Left ventricle myocardium superior (tissue), 1 donor: ENCODE measurements at places on chromosomes 11 and 22.
A peak's percentile ranks its signal among the peaks of the same experiment; 100 is the strongest.

- peak; percentile 85 for DNase-seq
Observed at GRCh38 chr11:113014262-113015097, 53.3 kb downstream of the NCAM1 start.

- DNase-seq = peak; percentile 59
Observed at GRCh38 chr22:46941968-46942798, 179.7 kb downstream of the TBC1D22A start.

DNA sequence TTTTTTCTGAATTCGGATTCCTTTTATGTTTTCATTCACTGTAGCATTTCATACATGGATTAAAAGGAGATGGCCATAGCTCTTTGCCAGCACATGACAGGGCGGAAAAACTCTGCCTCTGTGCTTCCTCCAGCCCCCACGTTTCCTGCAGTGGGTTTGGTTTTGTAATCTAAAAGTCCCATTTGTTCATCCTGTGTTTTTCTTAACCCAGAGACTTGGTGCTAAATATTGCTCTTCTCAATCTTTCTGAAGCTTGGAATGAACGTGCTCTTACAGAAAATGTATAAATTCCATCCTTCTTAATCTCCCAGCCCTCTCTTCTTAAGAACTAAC is 89.9 kb downstream of the PPP6R3 start:
- DNase-seq = no peak

GRCh38 chr11:33747979-33748378 is 11.8 kb upstream of the CD59 start:
- no peak for DNase-seq

DNA sequence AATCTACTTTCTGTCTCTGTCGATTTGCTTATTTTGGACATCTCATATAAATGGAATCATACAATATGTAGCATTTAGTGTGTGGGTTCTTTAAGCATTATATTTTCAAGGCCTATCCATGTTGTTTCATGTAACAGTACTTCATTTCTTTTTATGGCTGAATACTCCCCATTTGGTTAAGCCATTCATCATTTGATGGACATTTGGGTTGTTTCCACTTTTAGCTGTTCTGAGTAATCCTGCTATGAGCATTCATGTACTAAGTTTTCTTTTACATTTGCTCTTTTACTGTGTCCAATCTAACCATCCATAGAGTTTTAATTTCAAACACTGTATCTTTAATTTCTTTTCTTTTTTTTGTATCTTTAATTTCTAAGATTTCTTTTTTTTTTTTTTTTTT is 55.6 kb upstream of the SPTBN2 start:
- no peak for DNase-seq

DNA sequence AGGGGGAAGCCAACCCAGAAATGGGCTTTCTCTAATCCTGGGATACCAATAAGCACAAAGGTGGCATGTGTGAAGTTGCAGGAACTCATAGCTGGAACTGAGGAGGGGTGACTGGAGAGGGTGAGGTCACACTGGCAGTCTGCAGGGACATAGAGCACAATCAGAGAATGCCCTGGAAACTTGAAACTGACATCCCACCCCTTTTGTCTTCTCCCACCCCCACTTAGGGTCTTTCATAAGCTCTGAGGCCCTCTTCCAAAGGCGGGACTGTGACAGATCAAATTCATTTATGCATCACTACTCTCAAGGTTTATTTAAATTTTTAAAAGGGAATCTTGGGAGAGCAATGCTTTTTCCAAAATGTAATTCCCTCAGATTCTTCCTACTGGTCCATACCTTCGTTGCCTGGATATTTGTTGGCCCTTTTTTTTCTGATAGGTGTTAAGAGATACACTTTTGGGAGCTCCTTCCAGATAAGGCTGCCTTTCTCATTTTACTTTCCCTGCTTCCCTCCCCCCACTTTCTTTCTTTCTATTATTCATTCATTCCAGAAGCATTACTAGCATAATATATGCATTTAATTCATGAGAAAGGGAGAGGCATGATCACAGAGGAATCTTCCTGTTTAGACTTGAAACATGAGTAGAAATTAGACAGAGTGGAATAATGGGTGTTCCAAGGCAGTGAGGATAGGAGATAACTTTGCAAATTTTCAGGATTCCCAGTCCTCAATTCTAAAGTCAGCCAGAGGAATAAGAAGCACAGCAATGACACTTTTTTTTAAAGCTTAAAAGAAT is 14.8 kb downstream of the OR51E2 start:
- no peak for DNase-seq

DNA sequence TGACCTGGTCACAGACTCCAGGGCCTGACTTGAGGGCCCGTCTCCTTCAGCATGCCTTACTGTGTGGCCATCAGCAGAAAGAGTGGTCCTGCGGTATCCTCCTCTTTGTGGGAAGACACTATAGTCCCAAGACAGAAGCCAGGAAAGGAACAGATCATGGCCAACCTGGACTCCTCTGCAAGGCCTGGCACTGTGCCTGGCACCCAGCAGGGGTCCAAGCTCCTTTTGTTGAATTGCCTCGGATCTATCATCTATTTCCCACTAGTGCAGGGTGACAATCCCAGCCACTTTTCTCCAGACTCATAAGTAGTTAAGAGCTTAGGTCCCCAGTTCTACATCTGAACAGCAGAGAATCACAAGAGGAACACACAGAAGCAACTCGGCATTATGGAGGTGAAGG is 27.0 kb downstream of the DSCAML1 start:
- no peak for DNase-seq

DNA sequence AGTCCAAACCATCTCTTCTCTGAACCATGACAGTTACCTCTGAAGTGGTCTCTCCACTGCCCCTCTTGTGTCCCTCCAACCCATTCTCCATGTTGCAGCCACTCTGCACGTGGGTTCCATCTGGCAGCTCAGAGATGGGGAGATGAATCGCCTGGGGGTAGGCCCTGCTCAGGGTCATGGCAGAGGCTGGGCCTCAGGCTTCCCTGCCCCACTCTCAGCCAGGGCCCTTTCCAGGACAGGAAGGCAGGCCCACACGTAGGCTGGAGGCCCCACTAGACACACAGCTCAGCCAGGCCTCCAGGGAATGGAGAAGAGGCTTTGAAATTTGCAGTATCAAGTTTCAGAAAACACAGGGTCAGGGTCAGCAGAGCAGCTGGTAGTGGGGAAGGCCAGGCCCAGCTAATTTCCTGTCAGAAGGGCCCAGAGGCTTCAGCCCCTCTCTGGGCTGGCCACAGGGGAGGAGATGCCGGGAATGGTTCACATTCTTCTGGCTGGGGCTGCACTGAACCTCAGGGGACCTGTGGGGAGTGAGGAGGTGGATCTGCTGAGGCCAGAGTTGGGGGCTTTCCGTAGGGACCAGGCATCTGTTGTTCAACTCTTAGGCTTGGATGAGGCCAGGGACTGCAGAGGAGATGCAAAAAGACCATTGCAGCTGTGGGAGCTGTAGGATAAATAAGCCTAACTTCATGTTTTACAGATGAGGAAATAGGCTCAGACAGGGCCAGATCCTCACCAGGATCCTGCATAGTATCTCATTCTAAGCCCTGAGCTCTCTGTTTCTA is 101.6 kb downstream of the SWAP70 start:
- DNase-seq = peak; percentile 77

GRCh38 chr11:128250482-128250881 is 336.9 kb downstream of the ETS1 start:
- no peak for DNase-seq

DNA sequence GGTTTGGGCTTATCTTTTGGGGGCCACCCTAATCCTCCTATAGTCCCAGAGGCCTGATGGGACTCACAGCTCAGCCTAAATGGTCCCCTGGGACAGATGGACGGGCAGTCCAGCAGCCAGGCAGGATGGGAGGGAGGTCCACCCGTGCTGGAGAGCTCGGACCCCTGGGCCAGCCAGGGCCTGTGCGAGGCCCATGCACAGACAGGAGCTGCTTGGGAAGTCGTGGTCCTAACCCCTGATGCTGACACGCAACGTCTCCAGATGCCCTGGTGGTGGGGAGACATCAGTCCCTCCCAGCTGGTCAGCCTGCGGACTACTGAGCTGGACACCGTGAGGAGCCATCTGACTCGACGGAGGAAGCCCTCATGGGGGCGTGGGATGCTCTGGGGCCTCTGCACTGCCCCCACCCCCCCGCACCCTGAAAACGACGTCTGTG is 31.2 kb upstream of the MUC5AC start:
- DNase-seq = peak; percentile 13

GRCh38 chr11:38667359-38667758 is 2069.3 kb upstream of the RAG2 start:
- DNase-seq = no peak

GRCh38 chr22:45903355-45904135 is 73.4 kb downstream of the WNT7B start:
- no peak for DNase-seq

DNA sequence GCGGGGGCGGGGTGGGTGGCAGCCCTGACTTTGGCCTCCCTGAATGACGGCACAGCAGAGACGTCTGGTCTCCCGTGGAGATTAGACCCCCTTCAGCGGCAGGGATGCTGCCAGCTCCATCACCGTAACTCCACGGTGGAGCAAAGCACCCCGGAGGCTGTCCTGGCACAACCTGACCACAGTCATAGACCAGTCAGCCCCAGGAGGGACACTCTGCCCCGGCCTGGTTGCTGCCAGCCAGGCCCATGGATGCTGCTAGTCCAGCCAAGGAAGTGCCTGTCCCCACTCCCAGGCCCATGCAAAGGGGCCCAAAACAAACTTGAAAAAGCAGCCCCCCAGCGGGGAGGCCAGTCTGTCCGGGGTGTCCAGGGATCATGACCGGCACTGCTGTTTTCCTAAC is 11.5 kb upstream of the ANO1 start:
- DNase-seq = no peak

- DNase-seq = no peak
Observed at GRCh38 chr22:48972979-48973693, 854.5 kb downstream of the BRD1 start.

DNA sequence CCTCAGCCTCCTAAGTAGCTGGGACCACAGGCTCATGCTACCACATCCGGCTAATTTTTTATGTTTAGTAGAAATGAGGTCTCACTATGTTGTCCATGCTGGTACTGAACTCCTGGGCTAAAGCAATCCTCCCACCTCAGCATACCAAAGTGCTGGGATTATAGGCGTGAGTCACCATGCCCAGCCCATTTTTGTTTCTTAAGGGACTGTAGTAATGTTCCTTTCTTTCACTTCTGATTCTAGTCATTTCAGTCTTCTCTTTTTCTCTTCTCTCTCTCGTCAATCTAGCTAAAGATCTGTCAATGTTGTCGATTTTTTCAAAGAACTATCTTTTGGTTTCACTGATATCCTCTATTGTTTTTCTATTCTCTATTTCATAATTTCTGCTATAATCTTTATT is 111.0 kb upstream of the APOA1 start:
- DNase-seq = no peak

DNA sequence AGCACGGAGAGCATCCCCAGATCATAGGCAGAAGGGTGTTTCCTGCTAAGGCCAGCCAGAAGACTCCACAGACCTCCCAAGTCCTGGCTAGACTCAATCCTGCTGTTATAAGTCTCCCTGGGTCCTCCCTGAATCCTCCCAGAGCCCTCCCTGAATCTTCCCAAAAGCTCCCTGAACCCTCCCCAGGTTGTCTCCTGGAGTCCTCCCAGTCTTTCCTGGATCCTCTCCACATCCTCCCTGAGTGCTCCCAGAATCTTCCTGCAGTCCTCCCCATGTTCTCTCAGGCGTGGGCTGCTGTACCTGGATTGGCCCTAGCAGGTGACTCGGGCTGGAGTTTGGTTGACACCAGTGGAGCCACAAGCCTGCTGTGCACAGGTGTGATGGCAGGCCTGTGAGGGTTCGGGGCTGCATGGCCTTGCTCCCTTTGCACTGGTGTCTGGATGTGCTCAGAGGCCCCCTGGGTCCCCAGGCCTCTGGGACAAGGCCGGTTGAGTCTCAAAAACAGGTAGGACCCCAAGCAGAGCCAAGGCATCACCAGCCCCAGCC is 11.6 kb downstream of the GP1BB start:
- DNase-seq = no peak

DNA sequence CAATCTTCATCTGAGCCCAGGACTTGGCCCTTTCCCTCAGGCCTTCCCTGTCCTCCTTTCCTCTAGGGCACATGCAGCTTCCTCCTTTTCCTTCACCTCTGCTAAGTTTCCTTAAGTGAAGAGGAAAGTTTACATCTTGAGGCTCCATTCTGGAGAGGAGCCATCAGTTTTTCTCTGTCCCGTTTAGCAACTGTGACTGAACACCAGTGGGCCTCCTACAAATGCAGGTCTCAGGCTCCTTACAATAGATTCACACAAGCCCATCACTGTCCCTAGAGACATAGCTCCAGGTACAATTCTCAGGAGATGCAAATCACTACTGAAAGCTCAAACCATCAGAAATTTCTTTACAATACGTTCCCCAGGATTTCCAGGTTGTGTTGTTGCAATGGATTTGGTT is 23.3 kb upstream of the LYVE1 start:
- DNase-seq = no peak

DNA sequence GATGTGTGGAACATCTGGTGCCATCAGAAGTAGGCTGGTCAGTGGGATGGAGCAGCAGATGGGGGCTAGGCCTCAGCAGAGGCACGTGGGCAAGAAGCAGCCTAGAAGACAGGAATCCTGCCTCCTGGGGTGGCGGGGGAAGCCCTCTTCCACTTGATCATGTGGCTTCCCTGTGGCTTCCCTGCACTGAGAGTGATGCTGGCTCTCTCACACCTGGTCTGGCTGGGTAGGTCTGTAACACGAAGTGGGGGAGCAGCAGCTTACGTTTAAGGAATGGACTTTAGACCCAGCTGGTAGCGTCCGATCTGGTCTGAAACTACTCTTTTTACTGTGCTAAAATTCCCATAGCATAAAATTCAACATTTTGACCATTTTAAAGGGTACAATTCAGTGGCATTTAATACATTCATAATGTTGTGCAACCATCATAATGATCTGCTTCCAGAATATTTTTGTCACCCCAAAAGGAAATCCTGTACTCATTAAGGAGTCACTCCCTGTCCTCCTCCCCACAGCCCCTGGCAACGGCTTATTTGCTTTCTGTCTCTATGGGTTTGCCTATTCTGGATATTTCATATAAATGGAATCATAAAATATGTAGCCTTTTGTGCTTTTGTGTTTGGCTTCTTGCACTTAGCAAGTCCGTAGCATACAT is 21.7 kb downstream of the PTPN5 start:
- no peak for DNase-seq

DNA sequence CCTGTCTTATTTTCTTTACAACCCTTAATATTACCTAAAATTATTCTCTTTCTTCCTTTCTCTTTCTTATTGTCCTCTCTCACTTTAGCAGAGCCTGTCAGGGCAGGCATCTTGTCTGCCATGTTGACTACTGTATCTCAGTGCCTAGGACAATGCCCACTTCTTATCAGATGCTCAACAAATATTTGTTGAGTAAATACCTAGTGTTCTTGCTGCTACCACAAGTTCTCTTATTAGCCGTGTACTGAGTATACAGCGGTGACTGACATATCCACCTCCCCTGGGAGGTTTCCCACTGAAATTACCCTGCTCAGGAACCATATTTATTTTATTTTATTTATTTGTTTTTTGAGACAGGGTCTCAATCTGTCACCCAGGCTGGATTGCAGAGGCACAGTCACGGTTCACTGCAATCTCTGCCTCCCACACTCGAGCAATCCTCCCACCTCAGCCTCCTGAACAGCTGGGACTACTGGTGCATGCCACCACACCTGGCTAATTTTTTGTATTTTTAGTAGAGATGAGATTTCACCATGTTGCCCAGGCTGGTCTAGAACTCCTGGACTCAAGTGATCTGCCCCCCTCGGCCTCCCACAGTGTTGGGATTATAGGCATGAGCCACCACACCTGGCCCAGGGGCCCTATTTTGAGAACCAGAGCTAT is 6.7 kb downstream of the HPX start:
- DNase-seq = no peak
